Mucosa of descending colon (tissue), 3 donors: ENCODE measurements at places on chromosomes 16 and 17. TPM values are rescaled to one million over a fixed set of nuclear protein-coding genes. Genes with fewer than 3 reads are reported as not detected.

The HES7 gene
- not detected for total RNA-seq

The CCL4 gene
- 4.1 TPM for total RNA-seq

The TMEM100 gene
- total RNA-seq: 2.8 TPM

The ZKSCAN2 gene
- total RNA-seq: 2.2 TPM

The CCDC144A gene
- total RNA-seq: 0.53 TPM

DNA sequence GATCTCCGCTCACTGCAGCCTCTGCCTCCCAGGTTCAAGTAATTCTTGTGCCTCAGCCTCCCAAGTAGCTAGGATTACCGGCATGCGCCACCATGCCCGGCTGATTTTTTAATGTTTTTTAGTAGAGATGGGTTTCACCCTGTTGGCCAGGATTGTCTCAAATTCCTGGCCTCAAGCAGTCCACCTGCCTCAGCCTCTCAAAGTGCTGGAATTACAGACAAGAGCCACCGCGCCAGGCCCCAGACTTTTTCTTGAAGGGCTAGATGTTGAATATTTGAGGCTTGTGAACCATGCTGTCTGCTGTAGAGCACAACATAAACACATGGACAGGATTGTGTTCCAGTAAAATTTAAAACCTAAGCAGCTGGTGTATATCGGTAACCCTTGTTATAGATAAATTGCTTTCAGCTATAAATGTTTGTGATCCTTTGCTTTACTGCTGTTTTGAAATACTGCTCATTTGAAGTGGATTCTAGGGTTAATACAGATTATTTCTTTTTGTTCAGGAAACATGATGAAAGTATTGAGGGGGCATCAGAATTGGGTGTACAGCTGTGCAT lies 12.4 kb downstream of the WSB1 start:
- DNase-seq: no peak

DNA sequence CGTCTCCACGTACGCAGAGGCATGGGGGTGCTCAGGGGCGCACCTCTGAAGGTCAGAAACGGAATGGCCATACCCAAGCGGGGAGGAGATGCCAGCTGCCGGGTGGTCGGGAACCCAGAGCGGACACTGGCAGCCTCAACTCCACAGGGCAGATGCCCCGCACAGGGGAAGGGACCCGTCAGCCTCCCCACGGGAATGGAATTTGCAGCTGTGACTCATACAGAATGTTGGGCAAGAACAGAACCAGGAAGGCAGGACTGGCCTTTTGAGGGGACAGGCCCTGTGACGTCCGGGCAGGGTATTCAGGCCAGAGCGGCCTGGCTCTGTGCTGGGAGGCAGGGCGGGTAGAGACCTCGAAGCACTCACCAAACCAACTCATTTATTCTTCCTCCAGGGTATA lies 7.5 kb downstream of the TK1 start:
- DNase-seq: no peak

- no peak for DNase-seq
These were observed 933.6 kb upstream of the CDH8 start for GRCh38 chr16:62969711-62970318.

- DNase-seq: no peak
These were observed 12.8 kb upstream of the GFAP start for GRCh38 chr17:44928136-44928535.

- peak; percentile 91 for DNase-seq
These were observed 2.1 kb downstream of the SCARF1 start for GRCh38 chr17:1643293-1643998.

DNA sequence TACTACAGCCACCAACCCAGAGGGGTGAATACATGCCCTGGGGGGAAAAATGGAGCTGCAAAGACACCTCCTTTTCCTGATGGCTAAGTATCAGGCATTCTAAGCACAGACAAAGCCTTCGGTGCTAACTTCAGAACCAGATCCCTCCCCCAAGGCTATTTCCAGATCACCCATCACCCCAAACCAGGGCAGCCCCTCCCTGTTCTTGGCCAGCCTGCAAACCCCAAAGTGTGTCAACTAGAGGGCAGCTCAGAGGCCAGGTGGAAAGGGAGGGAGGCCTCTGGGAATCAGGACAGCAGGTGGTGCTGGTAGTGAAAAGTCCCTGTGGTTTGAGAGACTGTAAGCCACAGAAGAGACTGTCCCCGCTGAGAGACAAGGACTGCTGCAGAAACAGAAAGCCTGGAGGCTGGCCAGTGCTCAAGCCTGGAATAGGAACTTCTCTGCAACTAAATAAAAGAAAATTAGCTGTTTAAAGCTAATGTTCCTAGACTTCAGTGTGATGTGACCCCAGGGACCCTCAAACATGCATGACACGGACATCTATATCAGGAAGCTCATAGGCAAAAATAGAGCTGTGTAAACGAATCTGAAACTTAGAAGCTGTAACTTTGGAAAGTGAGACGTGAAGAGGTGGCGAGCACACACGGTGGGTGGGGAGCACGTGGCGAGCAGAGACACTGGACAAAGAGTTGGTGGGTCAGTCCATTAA lies 9.1 kb downstream of the TUBG1 start:
- peak; percentile 62 for DNase-seq

DNA sequence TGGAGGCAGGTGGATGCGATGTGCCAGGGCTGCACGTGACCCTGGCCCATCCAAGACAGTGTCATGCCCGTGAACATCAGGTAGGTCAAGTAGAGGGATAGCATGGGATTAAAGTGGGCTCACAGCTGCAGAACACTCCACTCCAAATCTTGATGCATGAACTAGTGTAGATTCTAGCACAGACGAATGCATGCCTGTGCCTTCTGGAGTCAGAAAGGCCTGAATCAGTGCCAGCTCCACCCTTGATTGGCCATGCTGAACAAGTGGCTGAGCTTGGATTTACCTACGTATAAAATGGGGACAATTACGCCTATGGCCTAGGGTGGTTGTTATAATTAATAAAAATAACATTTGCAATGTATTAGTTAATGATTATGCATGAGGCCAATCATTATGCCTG lies 10.6 kb downstream of the IRX3 start:
- DNase-seq: no peak
